ENCODE measurements at places on chromosomes 7 and 10.

DNA sequence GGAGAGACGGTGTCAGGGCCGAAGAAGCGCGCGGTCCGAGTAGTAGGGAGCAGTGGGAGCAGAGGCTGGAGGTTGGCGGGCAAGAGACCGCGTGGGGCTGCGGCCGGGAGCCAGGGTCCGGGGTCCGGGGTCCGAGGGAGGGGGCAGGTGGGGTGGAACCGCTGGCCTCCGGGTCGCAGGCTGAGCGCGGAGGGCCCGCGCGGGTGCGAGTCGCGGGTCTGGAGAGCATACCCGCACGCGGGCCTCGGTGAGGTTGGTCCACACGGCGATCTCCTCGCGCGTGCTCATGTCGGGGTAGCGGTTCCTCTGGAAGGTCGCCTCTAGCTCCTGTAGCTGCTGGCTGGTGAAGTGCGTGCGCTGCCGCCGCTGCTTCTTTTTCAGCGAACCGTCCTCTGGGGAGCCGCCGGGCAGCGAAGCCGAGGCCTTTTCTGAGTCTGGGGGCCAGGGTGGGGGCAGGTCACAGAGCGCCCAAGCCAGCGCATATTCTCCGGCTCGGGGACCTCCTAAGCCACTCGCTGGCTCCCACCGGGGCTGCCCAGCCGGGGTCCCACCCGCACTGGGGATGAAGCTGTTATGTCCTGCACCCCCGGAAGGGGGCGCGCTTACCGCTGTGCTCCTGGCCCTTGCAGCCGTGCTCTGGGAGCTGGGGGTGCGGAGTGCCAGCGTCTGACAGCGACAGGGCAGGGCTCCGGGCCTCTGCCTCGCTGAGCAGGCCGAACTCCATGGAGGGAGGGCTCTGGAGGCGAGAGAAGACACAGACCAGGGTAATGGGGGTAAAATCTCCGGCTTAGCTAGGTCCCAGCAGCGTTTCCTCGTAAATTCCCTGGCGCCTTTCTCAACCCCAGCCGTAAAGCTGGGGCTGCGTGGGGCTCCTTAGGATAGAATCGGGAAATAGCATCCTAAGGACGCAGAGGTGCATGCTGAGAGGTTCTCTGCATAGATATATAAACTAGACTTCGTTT, 5.5 kb downstream of the ELOVL3 start:
- peak; percentile 64 for DNase-seq

- no peak for DNase-seq
These were observed 109.0 kb downstream of the FZD1 start for GRCh38 chr7:91373111-91373800.

- DNase-seq = no peak
These were observed 134.8 kb upstream of the NAMPT start for GRCh38 chr7:106419455-106420182.

GRCh38 chr7:8831376-8831775, 398.0 kb downstream of the NXPH1 start:
- no peak for DNase-seq

DNA sequence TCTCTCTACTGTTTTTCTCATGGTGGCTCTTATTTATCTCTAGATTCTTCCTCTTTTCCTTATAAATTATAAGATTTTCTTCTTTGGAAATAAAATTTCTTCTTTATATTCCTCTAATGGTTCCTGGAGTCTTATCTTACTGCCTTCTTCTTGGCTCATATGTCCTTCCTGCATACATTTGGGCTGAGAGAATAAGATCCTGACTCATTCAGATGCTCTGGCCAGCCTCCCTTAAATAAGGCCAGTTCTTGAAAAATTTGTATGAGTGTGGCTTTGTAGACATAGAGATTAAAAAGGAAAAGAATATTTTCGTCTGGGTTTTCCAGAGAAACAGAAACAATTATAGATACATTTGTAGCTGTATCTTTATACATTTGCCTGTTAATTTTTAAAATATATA, 411.3 kb downstream of the KIF20B start:
- no peak for DNase-seq

DNA sequence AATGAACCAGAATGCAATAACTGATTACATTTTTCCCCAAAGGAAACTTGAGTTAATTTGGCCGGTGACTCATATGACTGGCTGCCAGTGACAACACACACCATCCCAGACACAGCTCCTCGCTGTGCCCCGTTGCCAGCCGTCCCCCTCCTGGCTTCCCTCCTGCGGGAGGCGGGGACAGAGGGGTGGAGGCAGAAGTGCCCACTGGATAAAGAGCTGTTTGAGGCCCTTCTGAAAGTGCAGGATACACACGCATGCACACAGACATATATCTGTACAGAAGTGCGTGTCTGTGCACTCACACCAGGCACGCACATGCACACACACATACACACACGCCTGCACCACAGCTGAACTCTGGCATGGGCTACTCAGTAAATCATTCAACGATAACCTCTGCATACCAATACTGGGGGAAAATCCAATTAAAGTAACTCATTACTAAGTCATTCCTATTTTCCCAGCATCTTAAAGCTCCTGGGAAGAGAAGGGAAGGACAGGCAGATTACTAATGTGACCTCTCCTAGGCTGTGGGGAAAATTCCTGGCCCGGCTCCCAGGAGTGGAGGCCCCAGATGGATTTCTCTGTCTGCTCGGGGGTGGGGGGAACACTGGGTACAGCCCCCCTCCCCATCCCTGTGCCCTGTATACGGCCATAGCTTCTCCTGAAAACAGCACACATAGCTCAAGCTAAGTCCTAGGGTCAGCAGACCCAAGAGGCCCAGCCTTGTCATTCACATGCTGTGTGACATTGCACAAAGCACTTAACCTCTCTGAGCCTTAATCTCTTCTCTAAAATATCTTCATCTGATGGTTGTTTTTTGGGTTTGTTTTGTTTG, 52.3 kb upstream of the MYL10 start:
- DNase-seq = no peak

DNA sequence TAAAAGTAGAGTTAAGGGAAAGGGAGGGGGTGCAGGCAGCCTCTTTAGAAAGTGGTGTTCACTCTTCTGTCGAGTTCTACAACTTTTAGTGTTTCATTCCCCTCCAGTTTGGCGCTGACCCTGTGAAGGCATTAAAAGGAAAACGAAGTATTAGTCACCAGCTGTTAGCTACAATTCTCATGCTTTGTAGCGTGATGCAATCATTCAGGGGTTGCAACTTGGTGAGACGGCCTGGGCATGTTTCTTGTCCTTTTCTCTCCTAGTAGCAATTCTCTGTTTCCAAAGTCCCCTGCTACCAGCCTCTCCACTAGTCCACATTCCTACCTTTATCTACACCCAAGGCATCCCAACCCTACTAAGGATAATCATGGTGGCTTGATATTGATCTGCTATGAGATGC, 33.7 kb upstream of the DGKI start:
- DNase-seq = no peak

All from activated CD4-positive, alpha-beta T cell treated with anti-CD3 and anti-CD28 coated beads for 4 hours (primary cell).